Activated T-cell treated with anti-CD3 and anti-CD28 coated beads for 24 hours (primary cell): ENCODE measurements at places on chromosomes 11 and 22.

- DNase-seq = no peak
Measured at GRCh38 chr22:39375646-39376045, 23.9 kb upstream of the TAB1 start.

- no peak for DNase-seq
Measured at GRCh38 chr11:61554172-61554988, 26.5 kb downstream of the SYT7 start.

GRCh38 chr22:36210224-36210623 lies 8.6 kb upstream of the APOL4 start:
- DNase-seq = no peak

DNA sequence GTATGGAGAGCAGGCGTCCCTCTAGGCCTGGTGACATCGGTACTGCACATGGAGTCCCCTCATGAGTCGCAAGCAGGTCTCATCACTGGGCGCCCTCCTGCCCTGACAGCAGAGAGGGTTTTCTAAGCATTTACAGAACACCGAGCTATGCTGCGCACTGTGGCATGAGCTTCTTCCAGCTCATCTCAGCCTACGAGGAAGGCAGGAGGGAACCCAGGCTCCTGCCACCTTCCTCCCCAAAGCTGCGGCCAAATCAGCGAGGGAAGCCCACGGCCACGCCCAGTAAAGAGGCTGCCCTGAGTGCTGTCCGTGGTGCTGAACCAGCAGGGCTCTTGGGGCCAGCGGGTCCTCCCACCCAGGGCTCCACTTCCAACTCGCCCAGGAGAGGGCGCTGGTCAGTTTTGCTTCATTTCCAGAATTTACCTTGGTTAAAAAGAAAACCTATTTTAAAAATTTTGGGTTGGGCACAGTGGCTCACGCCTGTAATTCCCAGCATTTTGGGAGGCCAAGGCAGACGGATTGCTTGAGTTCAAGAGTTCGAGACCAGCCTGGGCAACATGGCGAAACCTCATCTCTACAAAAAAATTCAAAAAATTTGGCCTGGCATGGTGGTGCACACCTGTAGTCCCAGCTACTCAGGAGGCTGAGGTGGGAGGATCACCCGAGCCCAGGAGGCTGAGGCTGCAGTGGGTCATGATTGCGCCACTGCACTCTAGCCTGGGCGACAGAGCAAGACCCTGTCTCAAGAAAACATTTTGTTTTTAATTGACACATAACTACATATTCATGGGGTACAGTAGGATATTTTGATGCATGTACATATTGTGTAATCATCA lies 34.2 kb downstream of the PHF21B start:
- peak; percentile 50 for DNase-seq

- DNase-seq = no peak
Measured at GRCh38 chr11:12914400-12914912, 94.7 kb upstream of the RASSF10 start.

DNA sequence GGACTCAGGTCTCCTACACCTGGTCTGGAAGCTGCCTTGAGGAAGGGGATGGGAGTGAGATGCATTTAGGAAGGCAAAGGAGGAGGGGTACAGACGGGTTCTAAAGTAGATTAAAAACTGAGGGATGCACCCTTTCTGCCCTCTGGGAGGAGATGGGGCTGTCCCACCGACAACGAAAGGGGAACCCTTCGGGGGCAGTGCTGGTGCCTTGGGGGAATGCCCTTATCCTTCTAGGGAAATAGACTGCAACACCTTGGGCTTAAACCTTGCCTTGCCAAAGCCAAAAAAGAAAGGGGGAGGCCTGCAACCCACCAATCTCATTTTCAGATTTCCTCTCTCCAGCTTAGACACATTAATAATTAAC lies 89.8 kb downstream of the PLEKHA7 start:
- DNase-seq = no peak

GRCh38 chr11:111474432-111474831 lies 37.8 kb downstream of the BTG4 start:
- DNase-seq = no peak

DNA sequence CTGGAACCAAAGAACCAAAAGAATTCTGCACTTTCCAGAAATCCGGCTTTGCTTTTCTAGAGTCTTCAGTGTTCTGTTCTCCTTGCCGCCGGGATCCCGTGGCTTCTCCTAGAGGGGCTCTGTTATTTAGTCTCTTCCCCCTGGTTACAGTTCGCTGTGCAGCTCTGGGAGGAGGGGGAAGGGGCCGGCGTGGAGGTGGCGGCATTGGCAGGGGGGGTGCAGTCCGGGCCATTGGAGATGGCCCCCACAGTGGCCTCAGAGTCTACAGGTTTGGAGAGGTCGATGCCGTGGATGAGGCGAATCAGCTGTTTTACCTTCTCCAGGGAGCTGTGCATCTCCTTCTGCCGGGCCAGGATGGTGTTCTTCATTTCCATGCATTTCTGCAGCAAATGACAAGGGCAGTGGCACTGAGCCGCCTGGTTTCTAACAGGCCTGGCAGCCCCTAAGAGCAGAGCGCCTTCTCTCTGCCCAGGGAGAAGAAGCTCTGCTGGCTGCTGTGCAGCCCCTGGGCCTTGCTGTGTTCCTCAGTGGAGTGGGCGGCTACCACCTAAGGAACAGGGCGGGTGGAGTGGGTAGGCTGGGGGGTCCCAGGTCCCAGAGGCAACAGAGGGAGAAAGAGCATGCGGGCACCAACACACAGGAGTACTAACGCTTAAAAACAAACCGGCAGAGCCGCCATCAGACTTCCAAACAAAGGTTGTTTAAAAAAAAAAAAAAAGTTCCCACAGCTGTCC lies 11.6 kb downstream of the LARGE2 start:
- no peak for DNase-seq

DNA sequence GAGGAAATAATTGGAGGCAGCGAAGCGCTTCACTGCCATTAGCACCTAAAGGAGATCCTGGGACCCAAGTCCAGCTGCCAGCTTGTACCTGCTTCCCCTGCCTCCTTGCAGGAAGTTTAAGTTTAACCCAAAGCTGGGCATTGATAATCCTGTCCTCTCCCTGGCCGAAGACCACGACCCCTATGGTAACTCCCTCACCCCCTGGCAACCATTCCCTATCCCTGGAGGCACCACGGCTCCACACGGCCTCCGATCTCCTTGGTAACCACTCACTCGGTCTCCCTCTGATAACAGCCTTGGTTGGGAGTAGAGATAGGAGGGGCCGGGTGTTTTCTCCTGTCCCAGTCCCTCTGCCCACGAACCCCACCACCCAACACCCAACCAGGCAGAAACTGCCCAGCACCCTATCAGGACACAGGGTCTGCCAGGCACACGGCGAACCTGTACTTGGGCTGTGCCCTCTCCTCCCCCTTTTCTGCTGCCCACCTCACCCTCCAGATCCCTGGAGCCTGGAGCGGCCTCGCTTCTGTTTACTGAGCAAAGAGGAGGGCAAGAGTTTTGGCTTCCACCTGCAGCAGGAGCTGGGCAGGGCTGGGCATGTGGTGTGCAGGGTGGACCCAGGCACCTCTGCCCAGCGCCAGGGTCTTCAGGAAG lies 833 bp downstream of the NHERF4 start:
- DNase-seq = no peak

DNA sequence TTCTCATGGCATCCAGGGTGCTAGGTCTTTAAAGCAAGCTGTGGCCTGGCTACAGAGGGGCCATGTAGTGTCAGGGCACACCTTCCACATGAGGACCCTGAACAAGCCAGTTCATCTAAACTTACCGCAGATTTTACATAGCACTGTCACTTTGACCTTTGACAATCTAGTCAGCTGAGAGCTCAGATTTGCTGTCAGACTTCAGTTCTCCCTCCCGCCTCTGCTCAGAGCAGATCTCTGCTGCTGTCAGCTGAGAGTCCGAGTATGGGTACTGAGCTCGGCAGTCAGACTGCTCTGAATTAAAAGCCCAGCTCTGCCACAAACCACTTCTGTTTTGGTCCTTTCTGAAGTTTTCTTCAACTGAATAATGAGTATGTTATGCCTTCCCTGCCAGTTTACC lies 507.1 kb downstream of the SOX6 start:
- DNase-seq = no peak

DNA sequence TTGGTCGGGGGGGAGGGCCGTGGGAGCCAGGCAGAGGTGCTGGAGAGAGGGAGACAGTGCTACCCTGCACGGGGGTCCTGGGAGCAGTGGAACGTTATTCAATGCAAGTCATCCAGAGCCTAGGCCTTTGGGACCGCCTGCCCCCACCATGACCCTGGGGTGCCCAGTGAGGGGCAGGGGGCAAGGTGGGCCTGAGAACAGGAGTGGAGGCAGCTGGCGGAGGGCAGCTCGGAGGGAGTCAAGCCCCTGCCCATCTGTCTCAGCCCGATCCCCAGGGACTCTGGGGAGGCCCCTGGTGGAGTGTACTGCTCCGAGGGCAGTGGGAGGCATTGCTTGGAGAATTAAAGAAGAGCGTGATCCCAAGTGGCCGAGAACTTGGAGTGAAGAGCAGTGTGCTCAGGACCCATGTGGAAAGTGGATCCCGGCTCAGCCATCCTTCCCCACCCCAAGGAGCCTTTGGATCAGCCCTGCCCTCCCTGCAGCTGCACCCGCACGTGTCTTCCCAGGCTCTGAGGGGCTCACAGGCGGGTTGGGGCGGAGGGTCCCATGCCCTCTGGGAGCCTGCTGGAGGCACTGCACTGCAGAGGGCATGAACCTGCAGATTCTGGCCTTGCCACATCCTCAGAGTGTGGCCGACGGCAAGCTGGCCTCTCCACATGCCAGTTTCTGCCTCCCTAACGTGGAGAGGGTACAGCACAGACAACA lies 34.0 kb upstream of the SMIM38 start:
- no peak for DNase-seq

- DNase-seq = no peak
Measured at GRCh38 chr11:91871791-91872190, 352.8 kb upstream of the FAT3 start.

DNA sequence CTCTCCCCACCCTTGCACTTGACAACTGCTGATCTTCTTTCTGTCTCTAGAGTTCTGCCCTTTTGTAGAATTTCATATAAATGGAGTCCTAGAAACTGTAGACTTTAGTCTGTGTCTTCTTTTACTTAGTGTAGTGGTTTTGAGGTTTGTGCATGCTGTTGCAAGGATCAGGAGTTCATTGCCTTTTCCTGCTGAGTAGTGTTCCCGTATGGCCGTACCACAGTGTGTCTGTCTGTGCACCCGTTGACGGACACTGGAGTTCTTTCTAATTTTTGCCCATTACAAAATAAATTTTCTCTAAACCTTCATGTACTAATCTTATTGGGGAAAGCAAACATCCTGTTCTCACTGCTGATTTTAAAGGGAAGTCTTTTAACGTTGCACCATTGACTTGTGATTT lies 138.1 kb downstream of the TBC1D22A start:
- no peak for DNase-seq

DNA sequence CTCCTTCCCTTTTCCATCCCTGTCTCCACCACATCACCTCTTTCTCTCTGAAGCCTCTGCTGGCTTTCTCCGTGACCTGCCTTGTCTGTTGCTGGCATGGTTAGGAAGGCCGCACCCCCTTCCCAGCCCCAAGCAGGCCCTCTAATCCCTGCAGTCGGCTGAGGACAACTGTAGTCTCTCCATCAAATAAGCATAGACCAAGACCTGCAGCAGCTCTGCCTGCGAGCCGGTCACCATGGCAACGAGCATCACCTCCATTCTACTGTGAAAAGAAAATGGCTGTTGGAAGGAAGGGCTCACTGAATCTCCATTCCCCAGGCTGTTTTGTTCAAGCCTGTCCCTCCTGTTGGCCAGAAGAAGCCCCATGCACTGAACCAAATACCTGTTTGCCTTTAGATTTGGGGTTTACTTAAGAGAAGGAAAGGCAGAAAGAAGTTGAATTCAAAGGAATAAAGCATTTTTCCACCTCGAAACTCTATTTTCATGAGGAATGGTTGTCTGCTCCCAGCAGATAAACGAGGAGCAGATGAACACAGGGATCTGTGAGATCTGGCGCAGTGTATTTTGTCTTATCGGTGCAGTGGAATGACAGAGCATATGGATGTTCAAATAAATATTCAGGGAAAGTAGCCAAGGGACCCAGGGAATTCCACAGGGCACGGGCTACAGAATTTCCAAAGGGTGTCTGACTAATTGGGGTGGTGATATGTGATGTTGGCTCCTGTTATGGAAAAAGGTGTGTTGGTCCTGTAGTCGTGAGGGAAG lies 113.1 kb upstream of the TTC12 start:
- DNase-seq = no peak

DNA sequence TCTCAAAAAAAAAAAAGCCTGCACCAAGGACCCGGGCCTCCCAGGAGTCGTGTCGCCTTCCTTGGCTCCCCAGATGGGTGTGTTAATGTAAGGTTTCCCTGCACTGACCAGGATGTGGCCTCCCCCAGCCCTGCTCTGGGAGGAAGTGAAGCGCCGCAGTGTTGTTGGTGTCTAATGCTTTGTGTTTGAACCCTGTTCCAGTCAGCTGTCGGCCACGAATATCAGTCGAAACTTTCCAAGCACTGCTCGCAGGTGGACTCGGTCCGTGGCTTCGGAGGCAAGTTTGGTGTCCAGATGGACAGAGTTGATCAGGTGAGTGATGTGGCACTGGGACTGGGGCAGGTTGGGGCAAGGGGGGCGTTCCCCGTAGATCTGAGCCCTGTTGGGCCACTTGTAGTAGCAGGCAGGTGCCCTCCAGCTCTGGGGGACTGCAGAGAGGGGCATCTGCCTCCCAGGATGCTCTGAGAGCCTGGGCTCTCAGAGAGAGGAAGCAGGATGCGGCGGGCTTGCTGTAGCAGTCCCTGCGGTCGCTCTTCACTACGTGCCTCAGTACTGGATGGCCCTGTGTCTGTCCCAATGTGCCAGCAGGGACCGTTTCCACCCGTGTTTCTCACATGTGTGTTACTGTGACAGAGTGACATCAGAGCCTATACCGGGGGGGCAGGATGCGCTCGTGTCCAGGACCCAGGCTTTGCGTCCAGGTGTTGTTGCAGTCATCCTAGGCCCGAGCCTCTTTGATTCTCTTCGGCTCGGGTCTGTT lies 16.2 kb downstream of the CTTN start:
- no peak for DNase-seq

DNA sequence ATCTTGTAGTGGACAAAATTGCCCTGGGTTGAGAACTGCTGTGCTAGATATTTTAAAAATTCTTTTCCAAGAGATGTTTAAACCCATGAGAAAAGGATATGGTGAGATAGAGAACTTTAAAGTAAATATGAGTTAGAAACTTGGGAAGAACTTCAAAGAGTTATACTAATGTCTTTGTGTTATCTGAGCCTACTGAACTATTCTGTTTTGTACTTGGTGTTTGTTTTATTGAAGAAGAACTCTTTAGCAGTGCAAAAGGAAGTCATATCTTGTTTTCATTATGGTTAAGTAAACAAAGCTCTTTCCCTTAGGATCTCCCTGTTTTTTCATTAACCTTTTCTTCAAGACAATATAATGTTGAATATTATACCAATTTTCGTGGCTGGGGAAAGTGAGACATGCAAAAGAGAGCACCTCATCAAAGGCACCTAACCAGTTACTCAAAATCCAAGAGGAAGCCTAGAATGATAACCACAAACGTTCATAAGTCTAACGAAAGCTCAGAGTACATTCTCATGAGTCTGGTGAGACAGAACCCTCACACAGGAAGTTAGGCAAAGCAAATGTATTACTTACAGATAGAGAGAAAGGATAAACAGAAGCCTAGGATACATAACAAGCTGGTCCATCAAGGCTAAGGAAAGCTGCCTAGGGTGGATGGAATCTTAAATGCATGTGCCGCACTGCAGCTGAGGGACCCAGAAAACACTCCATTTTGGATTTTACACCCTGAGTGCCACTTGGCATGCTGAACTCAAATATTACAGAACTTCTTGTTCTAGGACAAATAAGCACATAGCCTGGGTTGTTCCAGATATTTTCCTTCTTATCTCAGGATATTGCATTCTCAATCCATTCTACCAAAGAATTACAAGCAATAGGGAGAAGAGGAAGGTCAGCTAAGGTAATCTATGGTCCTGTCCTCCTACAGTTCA lies 112.5 kb upstream of the ANO3 start:
- DNase-seq = no peak

- DNase-seq = no peak
Measured at GRCh38 chr22:22184277-22184807, 60.2 kb upstream of the VPREB1 start.
